ENCODE measurements at places on chromosomes 6 and 20.

DNA sequence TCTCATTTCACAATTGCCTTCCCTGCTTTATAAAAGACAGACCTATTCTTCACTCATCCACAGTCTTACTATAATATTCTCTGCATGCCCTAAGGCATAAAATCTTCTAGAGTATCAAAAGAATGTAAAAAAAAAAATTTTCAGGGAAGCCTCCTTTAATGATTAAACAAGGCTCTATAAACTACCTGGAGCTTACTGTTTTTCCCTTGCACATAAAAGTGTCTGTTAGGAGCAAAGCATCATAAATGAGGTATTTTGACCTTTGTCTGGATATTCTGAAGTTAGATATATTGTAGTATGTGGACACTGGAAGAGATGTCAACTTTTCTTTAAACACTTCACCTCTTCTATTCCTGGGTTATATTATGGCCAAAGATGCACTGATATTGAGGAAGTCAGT lies 97.5 kb downstream of the ARHGAP18 start:
- no peak for DNase-seq

- DNase-seq: peak; percentile 16
These were observed 89.1 kb upstream of the PHACTR3 start for GRCh38 chr20:59515013-59515905.

DNA sequence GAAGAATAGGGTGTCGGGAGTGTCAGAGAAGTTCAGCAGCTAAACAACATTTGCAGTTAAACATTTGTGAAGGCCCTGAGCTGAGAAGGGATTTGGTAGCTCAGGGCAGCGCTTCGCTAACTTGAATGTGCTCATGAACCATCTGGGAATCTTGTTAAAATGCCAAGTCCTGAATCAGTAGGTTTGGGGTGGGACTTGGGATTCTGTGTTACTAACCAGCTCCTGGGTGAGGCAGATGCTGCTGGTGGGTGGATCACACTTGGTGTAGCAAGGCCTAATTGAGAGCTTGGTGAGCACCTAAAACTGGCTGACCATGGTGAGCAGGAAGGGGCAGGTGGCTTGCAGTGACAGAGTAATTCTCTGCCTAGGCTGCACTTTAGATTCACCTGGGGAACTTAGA lies 5.9 kb downstream of the PTPRA start:
- peak; percentile 14 for DNase-seq

- no peak for DNase-seq
These were observed 140.1 kb upstream of the SPACA1 start for GRCh38 chr6:87907521-87907920.

DNA sequence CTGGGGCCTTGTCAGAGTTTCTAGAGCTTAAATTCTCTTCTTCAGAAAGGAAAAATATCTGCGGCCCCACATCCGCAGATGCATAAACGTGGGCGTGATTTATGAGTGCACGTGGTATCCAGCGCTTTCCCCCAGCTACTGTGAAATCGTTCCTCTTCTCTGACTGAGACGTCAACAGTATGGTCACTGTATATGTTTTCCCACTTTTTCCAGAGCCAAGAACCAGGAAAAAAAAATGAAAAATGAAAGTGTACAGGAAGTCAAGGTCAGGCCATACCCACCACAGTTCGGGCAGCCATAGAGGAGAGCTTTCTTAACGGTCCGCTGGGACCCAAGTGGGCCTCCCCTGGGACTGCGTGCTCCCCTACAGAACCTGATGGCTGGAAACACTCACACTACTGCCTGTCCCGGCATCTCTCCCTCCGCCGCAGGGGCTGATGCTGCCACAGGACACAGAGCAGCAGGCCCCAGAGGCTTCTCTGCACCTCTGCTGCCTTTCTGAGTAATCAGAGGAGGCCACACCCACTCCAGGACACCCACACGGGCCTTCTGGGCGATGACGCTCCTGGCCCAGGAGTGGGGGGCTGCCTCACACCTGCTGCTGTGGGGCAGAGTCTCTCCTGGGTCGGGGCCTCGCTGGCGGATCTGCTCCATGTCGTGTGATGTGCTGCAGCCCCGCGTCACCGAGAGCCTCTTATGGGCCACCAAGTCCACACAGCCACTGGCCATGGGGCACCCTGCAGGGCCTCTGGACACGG lies 16.4 kb upstream of the STX16 start:
- DNase-seq: no peak

- peak; percentile 77 for DNase-seq
These were observed 814 bp upstream of the HSP90AB1 start for GRCh38 chr6:44245912-44246662.

DNA sequence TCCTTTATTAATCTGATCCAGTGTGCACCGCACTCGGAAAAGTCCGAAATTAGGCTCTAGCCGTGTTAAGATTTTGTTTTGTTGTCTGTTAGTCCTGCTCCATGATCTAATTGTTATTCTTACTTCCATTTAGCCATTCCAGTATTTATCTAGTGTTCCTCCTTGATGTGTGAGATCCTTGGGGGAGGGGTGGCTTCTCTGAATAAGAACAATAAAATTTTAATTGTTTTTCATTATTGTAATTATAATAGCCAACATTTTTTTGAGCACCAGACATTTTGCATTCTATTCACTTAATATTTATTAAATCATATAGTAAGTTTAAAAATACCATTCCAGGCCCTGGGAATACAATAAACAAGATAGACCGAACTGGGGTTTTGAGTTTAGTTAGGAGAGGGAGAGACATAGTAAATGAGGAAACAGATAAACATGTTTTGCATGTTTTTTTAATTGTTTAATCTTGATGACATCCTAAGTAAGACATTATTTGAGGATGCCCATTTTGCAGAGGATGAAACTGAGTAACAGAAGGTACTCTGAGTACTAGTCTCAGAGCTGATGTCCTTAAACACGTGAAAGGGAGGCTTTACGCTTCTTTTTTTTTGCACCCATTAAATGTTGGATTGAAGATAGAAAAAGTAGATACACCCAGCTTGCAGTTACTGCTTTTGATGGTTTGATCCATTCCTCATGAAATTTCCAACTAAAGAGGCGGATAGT lies 1.2 kb downstream of the CBFA2T2 start:
- DNase-seq: no peak

- no peak for DNase-seq
These were observed 52.0 kb downstream of the PRDM1 start for GRCh38 chr6:106138151-106138550.

GRCh38 chr20:58673119-58673518 lies 19.5 kb upstream of the NPEPL1 start:
- no peak for DNase-seq
